ENCODE measurements at places on chromosomes 2 and 18. TPM values are rescaled to one million over a fixed set of nuclear protein-coding genes. Genes with fewer than 3 reads are reported as not detected.

The CNTNAP5 gene
- not detected for polyA plus RNA-seq

The SNED1 gene
- polyA plus RNA-seq: 1.0 TPM

The EPAS1 gene
- 0.18 TPM for polyA plus RNA-seq

The IL36RN gene
- polyA plus RNA-seq: not detected

The CCDC178 gene
- not detected for polyA plus RNA-seq

The SERPINB12 gene
- not detected for polyA plus RNA-seq

The SLC4A3 gene
- polyA plus RNA-seq: not detected

The KIF3C gene
- polyA plus RNA-seq: 1.7 TPM

All from naive thymus-derived CD4-positive, alpha-beta T cell (primary cell).